ENCODE measurements at places on chromosomes 2 and 18.

DNA sequence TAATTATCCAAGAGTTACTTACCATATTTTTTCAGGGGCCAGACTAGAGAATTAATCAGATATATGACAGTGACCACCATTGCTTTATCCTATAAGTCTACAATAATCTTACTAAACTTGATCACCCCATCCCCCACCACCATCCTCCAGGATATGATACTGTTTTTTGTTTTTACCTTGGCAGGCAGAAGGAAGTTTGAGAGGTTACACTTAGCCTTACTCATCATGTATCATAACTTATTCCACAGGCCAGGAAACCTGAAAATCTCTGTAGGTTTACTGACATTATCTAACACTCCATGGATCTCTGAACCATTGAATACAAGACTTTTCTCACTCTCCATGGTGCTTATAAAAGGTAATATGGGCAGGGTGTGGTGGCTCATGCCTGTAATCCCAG lies 602.7 kb downstream of the KCNJ3 start:
- DNase-seq, result no peak

GRCh38 chr18:32405588-32405987 lies 65.1 kb downstream of the GAREM1 start:
- no peak for DNase-seq

- peak; percentile 20 for DNase-seq
Observed at GRCh38 chr2:153416071-153416470, 62.5 kb downstream of the RPRM start.

DNA sequence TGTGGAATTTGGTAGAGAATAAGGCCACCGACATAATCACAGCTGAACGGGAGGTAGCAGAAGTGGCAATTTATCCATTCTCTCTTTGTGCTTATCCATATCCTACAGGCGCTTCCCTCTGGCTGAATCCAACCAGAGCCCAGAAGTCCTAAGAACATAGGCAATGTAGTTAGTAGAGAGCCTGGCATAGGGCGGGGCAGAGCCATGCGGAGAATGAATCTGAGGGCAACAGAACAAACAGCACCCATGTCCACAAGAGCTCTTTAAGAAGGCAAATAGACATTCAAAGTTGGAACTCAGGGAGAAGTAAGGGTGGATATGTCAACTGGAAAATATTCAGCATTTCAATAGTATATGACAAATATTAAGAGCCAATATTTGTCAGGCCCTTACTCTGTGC lies 305.9 kb upstream of the VWC2L start:
- DNase-seq, result no peak

DNA sequence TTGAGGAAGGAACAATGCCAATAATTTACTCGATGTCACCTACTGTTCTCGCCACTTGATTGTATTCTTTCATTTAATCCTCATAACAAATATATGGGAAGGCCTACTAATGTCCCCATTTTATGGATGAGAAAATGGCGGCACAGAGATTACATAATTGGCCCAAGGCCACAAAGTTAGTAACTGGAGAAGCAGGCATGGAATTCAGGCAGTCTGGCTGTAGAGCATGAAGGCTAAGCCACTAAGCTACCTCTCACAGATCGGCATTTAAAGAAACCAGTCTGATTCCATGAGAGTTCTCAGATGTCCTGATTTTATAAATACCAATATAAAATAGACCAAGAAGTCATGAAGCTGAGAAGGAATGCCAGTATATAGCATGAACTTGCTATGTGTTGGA lies 121.8 kb upstream of the EPAS1 start:
- DNase-seq, result no peak

GRCh38 chr2:208999911-209000310 lies 423.9 kb upstream of the MAP2 start:
- DNase-seq, result no peak

- no peak for DNase-seq
Observed at GRCh38 chr2:126766969-126767296, 111.0 kb downstream of the GYPC start.

GRCh38 chr2:229081411-229081810 lies 189.7 kb downstream of the PID1 start:
- no peak for DNase-seq

DNA sequence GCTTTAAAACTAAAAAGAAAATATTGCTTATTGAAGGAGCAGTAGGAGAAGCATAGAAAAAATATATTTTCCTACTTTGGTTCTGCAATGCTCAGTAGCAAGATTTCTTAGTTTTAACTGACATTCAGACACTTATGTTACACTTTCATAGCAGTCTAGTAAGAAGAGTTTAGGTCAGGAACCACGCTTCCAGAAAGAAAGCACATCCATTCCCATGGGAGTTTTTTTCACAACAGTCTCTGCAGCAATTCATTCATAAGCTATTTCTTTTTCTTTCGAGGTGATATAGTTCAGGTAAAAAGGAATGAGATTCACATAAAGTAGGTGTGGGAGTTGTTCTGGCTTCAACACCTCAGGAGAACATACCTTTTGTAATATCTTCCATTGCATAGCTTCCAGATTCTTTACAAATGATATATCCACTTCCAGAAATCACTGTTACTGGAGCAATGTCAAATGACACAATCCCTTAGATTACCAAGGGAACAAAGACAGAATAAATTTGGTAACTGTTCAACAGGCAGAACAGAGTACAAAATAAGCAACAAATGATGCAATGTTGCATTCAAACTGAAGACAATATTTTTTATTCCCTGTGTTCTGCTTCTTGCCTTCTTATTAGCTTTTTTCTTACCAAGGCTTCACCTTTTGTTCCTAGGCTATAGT lies 95.2 kb upstream of the GULP1 start:
- DNase-seq, result no peak

- DNase-seq, result peak; percentile 0
Observed at GRCh38 chr18:48919547-48919946, 31.2 kb downstream of the SMAD7 start.

DNA sequence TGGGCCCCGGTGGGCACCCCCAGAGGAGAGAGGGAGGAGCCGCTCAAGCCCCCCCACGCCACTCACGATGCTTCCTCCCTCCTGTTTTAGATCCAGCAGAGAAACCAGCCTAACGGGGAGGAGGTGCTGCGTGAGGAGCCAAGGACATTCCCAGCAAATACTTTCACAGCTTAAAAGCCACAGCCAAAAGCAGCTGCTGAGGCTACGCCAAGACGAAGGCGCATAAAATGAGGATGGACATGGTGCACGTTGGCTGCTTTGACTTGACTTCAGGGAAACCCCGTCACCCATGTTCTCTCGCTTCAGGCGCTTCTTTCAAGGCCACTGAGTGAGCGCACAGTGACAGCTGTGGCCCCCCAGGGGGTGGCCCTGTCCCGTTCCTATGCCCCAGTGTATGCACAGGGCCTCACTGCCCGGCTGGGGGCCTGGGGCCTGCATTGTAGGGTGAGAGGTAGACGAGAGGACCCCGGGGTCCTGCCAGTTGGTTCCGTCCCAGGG lies 72.1 kb upstream of the PXDN start:
- peak; percentile 50 for DNase-seq

DNA sequence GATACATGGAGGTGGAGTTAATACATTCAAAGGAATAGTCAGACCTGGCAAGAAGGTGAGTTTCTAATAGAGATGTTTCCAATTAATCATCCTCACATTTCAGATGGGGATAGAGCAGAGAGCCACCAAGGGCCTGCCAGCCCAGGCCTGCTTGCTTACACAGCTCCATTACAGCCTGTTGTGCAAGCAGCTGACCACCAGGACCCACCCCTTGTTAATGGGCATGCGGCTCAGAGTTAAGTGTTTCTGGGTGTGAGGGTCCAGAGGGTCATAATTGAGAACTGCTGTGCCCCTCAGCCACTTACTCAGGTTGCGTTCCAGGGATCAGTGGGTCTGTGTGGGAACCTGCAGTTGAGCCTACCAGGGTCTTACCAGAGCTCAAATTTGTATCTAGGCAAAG lies 199.8 kb downstream of the AGPS start:
- DNase-seq, result no peak

DNA sequence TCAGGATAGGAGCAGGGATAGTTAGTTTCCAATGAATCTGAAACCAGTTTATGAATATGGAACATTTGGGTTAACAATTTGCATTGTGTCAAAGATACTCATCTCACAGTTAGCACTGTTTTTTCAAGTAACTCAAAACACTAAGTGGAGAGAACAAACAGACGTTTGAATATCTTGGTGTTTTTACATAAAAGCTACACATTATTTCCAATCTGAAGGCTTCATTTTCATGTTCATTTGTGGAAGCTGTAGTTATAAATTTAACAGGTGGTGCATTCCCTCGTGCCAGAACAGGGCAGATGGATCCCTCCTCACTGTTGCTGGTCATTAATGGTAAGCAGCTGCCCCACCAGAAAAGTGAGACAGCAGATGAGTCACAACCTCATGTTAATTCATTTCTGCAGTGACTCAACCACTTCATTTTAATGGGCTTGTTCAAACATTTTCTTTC lies 286.9 kb downstream of the TMX3 start:
- DNase-seq, result no peak

- no peak for DNase-seq
Observed at GRCh38 chr2:233312874-233313273, 5.3 kb downstream of the SAG start.

GRCh38 chr2:85550486-85550885 lies 10.8 kb downstream of the GGCX start:
- DNase-seq, result no peak

GRCh38 chr2:47062681-47063537 lies 92.2 kb downstream of the STPG4 start:
- DNase-seq, result no peak

GRCh38 chr2:49251766-49252165 lies 97.5 kb upstream of the FSHR start:
- no peak for DNase-seq

DNA sequence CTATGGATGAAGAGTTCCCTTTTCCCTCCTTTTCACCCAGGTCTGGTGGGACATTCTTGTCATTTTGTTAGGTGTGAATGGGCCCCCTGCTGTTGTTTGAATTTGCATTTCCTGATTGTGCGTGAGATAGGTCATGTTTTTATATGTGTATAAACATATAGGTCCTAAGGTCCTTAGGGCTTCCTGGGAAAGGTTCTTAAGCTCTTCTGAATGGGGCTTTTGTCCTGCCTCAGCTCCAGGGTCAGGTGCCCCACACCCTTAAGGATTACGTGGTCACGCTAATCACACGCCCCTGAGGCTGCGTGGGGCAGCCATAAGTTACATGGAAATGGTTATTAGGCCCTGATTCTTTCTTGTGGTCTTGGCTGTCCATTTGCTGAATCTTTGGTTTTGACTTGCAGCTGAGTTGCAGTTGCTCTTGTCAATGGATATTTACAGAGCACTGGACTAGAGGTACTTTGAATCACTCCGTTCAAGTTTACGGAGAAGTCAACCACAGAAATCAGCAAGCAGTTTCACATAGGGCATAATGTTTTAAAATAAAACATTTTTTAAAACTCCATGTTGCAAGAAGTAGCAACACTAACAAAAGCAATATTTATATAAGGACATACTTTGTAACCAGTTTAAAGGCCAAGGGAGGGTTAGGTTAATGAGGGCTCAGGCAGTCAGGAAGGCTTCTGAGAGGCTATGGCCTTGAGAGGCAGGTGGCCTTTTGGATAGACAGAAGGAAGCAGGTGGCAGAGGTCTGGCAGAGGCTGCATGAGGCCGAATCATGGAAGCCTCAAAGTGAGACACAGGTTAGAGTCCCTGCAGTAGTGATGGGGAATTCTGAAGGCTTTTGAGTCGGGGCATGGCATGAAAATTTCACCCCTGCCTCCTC lies 24.2 kb downstream of the LIPG start:
- peak; percentile 8 for DNase-seq
